Motor neuron (in vitro differentiated cells): ENCODE measurements at places on chromosomes 5 and 9. TPM values are rescaled to one million over a fixed set of nuclear protein-coding genes. Genes with fewer than 3 reads are reported as not detected.

The SPAG8 gene
- total RNA-seq, result 2.0 and 4.5 TPM in 2 replicates

DNA sequence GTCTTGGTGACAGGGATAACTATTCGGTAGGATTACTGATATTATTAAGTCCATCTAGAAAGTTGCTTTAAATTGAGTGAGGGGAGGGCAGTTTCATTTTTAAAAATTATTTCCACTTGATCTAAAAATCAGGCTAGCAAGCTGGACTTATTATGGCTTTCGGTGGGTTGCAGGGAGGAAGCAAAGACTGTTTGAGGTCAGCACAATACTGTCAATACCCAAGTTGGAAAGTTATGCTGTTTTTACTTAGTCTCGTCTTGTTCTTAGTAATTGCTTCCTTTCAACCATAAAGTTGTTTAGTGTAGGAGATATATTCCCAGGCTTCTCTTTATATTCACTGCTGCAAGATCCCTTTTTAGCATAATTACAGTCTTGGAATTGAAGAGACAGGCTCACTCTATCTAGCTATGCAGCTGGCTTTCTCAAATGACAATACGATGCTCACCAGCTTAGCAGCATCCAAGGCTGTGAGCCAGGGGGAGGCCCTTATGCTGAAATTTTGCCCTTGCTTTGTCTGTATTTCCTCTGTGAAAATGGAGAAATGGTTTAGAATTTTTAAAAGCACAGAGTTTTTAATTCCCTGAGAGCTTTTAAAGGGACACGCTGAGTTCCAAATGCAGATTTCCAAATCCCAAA, 68.2 kb upstream of the APC start:
- ATAC-seq, result peak; percentile 35

DNA sequence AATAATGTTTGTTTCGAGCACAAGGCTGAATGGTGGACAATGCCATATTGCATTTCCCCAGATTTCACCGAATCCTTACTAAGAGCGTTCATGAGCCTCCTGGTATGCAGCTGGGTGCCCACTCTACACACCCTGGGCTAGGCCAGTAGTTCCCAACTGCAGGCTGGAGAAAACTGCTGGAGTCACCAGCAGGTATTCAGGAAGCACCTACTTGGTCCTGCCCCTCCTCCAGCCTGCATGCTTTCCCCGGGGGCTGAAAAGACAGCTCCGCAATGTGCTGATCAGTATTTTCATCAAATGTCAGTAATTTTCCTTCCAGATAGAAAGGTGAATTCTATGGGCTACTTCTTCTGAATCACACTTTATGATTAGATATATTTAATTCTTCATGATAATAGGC, 34.4 kb downstream of the SRD5A1 start:
- no peak for ATAC-seq

The DNAI1 gene
- 1.5 and 2.0 TPM in 2 replicates for total RNA-seq

- peak; percentile 37 for ATAC-seq
Observed at GRCh38 chr9:111866976-111867375, 29.6 kb upstream of the UGCG start.

DNA sequence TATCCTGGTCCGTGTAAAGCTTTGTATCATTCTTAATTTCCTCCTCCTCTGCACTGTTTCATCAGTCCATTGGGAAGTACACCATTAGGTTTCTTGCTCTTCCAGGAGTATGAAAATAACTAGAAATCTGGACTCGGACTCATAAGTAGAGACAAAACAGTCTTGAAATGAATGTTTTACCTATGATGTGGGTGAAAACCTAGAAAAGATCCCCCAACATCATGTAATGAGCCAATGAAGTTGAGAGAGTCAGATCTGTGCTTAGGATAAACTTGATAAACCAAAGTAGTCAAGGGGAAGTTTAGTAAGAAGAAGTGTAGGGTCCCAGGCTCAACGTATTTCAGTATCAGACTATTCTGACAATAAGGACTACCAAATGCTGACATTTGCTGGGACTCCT, 25.2 kb downstream of the ZNF366 start:
- ATAC-seq, result no peak

DNA sequence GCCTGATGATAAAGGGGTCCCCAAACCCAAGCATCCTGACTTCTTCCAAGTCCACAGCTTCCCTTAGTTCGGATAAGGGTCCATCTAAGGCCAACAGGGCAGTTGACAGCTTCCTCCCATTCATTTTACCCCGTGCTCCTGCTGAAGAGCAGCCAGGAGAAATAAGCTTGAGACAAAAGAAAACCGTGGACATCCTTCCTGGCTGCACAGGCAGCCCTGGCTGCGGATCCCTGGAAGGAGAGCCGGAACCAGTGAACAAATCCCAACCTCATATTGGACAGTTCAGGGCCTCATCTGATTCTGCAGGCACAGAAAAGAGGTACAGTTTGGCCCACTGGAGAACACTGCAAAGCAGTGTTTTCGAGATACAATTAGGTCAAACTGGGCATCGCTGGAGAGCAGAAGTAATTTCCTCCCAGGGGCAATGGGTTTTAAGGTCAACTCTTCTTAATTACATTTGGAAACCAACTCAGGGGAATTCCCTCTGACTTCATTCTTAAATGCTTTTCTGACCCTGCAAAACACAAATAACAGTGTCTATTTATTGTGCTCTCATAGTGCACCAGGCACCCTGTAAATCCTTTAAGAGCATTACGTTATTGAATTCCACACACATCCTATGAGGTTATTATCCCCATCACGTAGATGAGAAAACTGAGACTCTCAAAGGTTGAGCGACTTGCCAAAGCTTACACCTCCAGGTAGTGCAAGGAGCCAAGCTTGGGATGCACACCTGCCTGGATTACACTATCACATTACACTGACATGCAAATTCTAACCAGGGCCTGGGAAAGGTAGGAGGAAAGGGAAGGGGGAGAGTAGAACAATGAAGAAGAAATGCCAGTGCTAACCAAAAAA, 21.2 kb downstream of the ADAM19 start:
- ATAC-seq, result no peak

The CDHR2 gene
- 1.4 TPM in 1 of 2 replicates, not detected in the other for total RNA-seq

DNA sequence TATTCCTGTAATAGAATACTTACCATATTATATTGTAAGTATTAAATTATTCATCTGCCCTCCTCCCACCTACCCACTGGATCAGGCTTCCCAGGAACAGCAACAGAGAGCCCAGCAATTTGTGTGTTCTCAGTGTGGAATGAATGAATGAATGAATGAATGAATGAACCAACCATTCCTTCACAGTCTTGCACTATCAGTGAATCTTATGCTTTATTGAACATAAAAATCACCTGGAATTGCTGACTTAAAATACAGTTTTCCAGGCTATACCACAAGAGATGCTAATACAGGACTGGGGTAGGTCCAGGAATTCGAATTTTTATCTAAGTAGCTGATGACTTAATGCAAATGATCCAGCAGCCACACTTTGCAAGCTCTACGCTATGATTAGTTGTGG, 51.6 kb downstream of the DOCK8 start:
- no peak for ATAC-seq

The NOXA1 gene
- total RNA-seq, result 0.31 and 0.90 TPM in 2 replicates

DNA sequence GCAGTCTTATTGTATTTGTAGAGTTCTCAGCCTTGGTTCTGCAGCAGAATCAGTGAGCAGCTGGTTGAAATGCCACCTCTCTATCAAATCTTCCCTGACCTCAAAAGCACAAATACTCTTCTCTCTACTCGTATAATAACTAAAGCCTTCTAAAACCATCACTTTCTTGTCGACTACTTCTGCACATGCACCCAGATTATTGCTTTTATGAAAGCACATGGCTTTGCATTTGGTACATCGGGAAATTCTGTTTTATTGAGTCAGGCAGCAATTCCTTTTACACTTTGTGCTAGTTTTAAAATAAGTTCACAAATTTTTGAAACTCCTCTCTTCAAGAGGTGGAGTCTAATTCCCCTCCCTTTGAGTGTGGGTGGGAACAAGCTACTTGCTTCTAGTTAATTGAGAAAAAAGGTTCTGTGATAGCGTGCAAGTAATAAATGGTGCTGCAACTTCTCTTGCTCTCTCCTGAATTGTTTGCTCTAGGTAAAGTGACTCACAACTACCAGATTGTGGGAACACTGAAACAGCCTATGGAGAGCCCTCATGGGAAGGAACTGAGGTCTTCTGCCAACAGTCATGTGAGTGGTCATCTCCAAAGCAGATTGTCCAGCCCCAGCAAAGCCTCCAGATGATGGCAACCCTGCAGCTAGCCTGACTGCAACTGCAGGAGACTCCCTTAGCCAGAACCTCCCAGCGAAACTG, 66.0 kb upstream of the TAF1L start:
- no peak for ATAC-seq

GRCh38 chr5:10366310-10367272, 13.1 kb downstream of the MARCHF6 start:
- ATAC-seq, result no peak
